DMS153 (cell line): ENCODE measurements at places on chromosomes 3 and 15.

GRCh38 chr15:35151782-35152181 lies 66.7 kb upstream of the NANOGP8 start:
- no peak for DNase-seq

- DNase-seq: no peak
Observed at GRCh38 chr15:85527895-85528294, 147.5 kb downstream of the AKAP13 start.

DNA sequence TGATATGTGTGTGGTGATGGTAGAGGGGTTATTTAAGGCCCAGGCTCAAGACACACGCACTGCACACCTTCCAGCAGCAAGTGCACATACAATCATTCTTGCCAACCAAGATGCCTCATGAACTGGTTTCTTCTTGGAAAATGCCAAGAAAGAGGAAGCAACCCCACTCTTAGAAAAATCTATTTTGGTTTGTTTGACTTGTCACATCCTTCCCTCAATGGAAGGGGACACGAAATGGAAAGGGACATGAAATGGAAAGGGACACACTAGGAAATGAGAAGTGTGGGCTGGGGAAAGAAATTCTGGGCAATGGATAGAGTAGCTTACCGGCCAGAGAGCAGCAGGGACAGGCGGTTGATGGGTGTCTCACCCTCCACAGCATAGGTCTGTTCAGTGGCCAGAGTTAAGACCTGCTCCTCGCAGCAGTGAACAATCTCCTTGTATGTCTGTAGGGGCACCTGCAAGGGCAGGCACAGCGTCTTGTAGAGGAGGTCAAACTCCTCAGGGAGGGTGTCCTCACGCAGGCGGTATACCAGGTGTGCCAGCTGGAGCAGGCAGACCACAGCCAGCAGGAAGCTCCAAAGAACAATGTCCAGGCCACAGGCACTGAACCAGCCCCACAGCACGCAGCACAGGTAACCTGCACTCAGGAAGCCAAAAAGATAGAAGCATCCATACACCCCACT lies 640 bp downstream of the POPDC2 start:
- DNase-seq: no peak

DNA sequence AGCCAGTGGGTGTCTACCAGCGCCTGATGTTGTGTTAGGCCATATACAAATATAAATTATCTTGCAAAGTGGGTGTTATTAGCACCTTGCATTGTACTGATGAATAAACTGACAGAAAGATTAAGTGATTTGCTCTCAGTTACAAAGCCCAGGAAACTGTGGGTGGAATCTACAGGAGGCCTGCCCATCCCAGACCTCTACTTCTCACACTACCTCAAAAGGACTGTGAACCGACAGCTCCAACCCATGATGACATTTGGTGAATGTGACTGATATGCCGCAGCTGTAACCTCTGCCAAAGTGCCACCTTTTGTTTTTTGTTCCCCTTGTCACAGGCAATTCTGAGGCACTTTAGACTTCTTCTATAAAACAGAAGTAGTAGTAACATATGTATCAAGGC lies 43.7 kb upstream of the KCNMB2 start:
- DNase-seq: no peak

GRCh38 chr3:138407236-138407907 lies 27.0 kb upstream of the ESYT3 start:
- no peak for DNase-seq

GRCh38 chr3:127033786-127034185 lies 50.9 kb downstream of the PLXNA1 start:
- no peak for DNase-seq

- no peak for DNase-seq
Observed at GRCh38 chr3:103406320-103406850, 971.6 kb downstream of the ZPLD1 start.

- DNase-seq: no peak
Observed at GRCh38 chr3:151200586-151200985, 2.4 kb downstream of the GPR171 start.

GRCh38 chr3:48285132-48285531 lies 44.2 kb downstream of the ZNF589 start:
- DNase-seq: no peak

GRCh38 chr3:106232956-106233355 lies 364.1 kb upstream of the CBLB start:
- no peak for DNase-seq

DNA sequence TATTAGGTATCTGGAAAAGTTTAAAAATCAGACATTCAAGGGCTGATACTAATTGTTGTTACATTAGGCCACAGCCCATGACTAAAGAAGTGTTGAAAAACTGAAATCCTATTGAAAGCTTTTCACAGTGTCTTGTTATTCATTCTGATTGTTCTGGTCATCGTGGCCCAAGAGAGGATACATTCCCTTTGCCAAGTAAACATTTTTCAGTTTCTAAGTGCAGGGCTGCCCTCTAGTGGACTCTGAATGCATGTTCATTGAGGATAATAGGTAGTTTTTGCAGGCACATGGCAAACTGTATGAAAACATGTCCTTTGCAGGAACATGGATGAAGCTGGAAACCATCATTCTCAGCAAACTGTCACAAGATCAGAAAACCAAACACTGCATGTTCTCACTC lies 181.1 kb downstream of the MYRIP start:
- DNase-seq: peak; percentile 0
